ENCODE measurements at places on chromosomes 2 and 18.

DNA sequence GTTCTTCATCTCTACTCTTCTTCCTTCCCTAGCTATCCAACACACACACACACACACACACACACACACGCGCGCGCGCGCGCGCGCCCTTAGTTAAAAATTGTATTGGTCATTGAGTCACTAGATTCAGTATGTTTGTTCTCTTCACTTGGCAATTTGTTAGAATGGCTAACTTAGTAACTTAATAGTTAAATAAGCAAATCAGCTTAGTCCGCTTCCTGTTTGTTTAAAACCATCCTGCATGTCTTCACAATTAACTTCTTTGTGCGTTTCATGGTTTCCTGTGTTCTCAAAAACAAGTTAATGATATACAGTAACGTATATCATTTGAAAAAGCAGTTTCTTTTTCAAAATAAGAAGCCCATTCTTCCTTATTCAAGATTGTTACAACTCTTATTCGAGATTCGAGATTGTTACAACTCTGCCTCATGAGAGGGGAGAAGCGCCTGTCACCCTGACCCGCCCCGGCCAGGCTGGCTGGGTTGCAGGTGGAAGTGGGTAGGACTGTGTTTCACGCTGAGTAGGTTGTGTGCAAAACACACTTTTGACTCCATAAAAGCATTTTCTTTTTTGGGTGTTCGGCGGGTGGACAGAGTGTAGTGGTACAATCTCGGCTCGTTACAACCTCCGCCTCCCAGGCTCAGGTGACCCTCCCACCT, 9.5 kb upstream of the CNNM3 start:
- DNase-seq = no peak

DNA sequence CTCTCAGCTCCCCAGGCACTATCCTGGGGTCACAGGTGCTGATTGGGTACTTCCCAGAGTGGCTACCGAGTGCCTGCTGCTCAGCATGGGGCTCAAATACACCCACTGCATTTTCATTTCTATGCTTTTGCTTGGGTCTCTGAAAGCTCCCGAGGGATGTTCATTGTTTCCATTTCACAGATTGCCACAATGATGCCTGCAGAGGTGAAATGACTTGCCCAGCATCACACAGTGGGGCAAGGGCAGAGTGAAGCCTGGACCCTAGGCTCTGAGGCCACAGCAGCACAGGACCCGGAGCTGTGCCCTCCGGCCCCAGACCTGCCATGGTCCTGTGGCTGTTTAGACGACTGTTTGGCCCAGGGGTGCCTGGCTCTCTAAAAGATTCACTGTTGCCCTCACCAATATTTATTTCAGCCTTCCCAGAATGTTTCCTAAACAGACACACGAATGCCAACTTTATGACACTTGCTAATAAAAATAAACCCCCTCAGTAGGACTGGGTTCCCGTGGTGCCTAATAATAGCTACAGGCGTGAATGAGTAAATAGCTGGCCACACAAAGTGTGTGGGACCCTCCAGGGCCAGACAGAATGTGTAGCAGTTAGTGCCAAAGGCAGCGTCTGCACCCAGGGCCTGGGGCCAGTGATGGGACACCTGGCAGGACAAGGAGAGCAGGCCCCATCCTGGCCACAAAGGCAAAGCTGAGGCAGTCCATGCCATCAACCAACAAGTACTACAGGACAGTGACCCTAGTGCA, 11.5 kb upstream of the ST8SIA5 start:
- DNase-seq = no peak

GRCh38 chr2:198440833-198441232, 636.4 kb downstream of the PLCL1 start:
- DNase-seq = no peak

- no peak for DNase-seq
Observed at GRCh38 chr18:70078106-70078505, 127.4 kb downstream of the RTTN start.

GRCh38 chr18:31162419-31162793, 250 bp downstream of the DSC1 start:
- DNase-seq = no peak

DNA sequence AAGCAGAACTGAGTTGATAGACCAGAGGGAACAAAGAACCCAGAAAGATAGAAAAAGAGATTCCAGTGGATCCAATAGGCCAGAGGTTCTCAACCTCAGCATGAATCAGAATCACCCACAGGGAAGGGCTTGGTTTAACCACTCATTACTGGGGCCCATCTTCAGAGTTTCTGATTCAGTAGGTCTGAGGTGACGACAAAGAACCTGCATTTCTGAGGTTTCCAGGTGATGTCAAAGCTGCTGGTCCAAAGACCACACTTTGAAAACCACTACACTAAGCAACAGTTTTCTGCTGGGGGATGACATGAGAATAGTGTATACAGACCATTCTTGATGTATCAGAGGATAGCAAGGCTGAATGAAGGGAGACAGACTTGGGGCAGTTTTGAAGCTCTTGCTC, 296.9 kb upstream of the STON1 start:
- DNase-seq = no peak

GRCh38 chr2:142291969-142292368, 161.2 kb upstream of the LRP1B start:
- no peak for DNase-seq

GRCh38 chr2:20177556-20178248, 47.2 kb downstream of the SDC1 start:
- DNase-seq = no peak

GRCh38 chr2:187482796-187483195, 34.7 kb upstream of the CALCRL start:
- no peak for DNase-seq

GRCh38 chr18:5073026-5073944, 123.8 kb downstream of the AKAIN1 start:
- no peak for DNase-seq

GRCh38 chr2:24618144-24618543, 127.1 kb downstream of the NCOA1 start:
- DNase-seq = no peak

DNA sequence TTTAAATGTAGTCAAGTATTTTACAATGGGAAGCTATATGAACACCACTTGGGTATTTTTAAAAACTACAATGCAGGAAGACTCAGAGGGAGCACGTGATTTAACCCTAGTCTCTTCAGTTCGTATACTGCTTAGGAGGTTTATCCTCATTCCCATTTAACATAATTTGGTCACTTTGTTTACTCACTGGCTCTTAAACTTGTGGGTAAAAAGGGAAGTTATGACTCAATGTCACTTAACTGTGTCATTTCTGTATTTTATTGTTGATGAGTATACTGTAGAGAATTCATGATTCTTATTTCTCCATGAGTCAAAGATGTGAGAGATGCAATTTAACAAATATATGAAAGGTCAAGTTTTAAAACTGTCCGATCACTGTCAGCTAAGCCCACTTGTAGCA, 48.2 kb downstream of the SLC66A3 start:
- DNase-seq = no peak

GRCh38 chr18:28113271-28114029, 63.5 kb downstream of the CDH2 start:
- no peak for DNase-seq

GRCh38 chr2:238031751-238032150, 29.1 kb upstream of the SCLY start:
- DNase-seq = no peak

GRCh38 chr2:142502402-142502801, 371.6 kb upstream of the LRP1B start:
- DNase-seq = no peak

GRCh38 chr2:218709908-218710307, 727 bp upstream of the TTLL4 start:
- no peak for DNase-seq

- DNase-seq = no peak
Observed at GRCh38 chr2:85843543-85843942, 45.2 kb downstream of the ST3GAL5 start.

GRCh38 chr2:161418715-161419637, 2.9 kb downstream of the TBR1 start:
- DNase-seq = no peak

GRCh38 chr18:49529596-49529995, 32.3 kb upstream of the LIPG start:
- no peak for DNase-seq
